ENCODE measurements at places on chromosomes 16 and 17.
A peak's percentile ranks its signal among the peaks of the same experiment; 100 is the strongest.

DNA sequence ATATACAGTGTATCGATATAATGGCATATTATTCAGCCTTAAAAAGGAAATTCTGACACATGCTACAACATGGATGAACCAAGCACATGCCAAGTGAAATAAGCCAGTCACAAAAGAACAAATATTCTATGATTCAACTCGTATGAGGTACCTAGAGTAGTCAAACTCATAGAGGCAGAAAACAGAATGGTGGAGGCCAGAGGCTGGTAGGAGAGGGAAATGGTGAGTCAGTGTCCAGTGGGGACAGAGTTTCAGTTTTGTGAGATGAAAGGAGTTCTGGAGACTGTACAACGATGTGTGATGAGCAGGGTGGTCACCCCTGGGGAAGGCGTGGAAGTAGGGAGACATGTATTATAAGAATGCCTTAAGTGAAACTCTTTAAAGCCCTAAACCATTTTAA is 39.9 kb downstream of the RNF157 start:
- no peak for DNase-seq

- DNase-seq = no peak
These were observed 15.7 kb downstream of the ETV4 start for GRCh38 chr17:43530288-43531081.

DNA sequence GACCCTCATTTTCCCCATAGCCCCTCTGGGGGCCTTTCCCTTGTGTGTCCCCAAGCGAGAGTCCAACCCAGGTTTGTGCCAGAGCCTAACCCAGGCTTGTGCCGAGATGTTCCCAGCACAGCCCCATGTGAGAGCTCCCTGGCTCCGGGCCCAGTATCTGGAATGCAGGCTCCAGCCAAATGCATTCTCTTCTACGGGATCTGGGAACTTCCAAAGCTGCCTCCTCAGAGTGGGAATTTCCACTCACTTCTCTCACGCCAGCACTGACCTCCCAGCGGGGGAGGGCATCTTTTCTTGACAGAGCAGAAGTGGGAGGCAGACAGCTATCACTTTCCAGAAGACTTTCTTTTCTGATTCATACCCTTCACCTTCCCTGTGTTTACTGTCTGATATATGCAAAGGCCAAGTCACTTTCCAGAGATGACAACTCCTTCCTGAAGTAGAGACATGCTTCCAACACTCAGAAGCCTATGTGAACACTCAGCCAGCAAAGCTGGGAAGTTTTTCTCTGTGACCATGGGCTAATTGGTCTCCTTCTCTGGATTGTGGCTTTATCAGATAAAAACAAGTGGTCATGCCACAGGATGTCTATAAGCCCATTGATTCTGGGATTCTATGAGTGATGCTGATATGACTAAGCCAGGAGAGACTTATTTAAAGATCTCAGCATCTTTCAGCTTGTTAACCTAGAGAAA is 2.5 kb upstream of the CCL2 start:
- peak; percentile 73 for DNase-seq

DNA sequence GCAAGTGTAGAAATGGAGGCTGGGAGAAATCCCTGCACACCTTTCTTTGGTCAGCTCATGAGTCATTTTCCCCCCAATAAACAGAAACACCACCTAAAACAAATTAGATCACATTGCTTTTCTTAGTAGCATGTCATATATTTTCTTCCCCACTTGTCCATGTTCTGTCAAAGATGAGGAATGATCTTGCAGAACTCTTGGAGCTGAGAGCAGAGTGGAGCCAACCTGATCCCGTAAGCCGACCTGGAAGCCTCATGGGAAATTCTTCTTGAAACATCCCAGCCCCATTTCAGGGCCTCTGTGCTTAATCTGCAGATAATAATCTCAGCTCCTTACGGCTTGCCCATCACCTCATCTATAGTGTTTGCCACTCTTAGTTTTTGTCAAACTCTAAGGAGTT is 284.6 kb upstream of the ELAC2 start:
- no peak for DNase-seq

DNA sequence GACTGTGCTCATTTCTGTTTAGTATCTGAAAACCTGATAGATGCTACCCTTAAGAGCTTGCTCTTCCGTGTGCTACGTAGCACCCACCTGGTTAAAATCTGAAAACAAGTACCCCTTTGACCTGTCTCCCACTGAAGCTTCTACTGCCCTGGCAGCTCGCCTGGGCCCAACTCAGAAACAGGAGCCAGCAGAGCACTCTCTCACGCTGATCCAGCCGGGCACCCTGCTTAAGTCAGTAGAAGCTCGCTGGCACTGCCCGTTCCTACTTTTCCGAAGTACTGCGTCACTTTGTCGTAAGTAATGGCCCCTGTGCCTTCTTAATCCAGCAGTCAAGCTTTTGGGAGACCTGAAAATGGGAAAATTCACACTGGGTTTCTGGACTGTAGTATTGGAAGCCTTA is 18.9 kb downstream of the NTAN1 start:
- DNase-seq = no peak

DNA sequence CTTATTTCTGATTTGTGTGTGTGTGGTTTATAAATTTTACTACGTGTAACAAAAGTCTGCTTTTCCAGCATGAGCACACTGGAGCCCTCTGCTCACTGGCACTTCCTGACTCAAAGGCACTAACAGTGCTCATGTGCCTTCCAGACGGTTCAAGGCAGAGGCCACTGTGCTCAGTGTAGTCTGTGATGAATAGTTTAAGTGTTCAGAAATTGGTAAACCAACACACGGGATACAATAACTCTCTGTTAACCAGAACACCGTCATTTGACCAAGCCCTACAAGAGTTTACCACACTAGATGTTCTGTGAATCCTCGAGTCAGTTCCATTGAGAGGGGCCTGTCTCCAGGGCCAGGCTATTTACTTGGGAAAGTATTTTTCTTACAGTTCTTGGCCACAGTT is 191.9 kb downstream of the MRTFB start:
- DNase-seq = no peak

DNA sequence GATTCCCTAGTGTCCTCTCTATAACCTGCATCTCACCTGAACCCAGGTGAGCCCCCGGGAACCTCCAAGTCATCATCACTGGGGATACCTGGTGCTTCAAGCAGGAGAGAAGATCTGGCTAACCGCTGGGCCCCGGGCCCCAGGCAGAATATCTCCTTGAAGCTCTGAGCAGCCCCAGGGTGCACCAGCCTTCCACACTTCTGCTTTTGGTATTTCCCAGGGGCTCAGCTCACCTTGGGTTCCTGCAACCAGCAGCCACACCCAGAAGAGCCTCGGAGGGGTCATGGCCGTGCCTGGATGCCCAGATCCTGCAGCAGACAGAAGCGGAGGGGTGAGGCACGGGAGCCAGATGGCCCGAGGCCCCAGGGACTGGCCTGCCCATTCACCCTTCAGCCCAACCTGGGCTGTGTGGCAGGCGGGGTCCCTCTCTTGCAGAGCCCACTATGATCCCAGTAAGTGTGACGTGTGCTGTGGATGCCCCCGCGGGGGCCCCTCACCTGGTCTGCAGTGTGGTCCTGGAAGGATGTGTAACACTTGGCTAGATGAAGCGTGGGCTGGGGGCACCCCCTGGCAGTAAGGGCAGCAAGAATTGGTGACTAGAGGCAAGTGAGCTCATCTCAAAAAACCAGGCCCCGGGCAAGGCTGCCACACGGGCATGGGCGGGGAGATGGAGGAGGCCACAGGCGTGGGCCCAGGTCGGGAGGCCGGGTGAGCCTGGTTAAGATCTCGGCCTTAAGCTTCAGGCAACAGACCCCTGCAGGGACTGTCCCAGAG is 2.6 kb downstream of the LGALS3BP start:
- no peak for DNase-seq

DNA sequence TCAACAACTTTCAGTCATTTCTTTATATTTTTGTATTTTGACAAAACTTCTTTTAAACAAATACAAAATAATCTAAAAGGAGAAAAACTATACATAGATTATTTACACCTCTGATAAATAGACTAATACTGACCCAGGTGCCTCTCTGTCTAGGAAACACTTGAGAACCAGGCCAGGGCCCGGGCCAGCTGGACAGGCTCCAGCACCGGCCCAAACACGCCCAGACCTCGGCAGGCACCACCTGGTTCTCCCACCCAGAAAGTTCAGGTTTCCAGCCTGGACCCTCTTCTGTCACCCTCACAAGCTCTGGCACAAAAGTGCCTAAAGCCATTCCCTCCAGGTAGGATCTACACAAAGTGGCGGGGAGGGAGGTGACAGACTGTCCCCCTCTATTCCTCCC is 97.0 kb upstream of the DNAH17 start:
- no peak for DNase-seq

- no peak for DNase-seq
These were observed 44.8 kb upstream of the NFAT5 start for GRCh38 chr16:69520800-69521602.

- DNase-seq = peak; percentile 94
These were observed at the start of gene C16orf54 for GRCh38 chr16:29745853-29746345. C16orf54 (minus strand) TSS chr16:29745990; CDS start chr16:29744951, 1,039 bp downstream.

- DNase-seq = no peak
These were observed 21.1 kb upstream of the DOK4 start for GRCh38 chr16:57507136-57508034.

DNA sequence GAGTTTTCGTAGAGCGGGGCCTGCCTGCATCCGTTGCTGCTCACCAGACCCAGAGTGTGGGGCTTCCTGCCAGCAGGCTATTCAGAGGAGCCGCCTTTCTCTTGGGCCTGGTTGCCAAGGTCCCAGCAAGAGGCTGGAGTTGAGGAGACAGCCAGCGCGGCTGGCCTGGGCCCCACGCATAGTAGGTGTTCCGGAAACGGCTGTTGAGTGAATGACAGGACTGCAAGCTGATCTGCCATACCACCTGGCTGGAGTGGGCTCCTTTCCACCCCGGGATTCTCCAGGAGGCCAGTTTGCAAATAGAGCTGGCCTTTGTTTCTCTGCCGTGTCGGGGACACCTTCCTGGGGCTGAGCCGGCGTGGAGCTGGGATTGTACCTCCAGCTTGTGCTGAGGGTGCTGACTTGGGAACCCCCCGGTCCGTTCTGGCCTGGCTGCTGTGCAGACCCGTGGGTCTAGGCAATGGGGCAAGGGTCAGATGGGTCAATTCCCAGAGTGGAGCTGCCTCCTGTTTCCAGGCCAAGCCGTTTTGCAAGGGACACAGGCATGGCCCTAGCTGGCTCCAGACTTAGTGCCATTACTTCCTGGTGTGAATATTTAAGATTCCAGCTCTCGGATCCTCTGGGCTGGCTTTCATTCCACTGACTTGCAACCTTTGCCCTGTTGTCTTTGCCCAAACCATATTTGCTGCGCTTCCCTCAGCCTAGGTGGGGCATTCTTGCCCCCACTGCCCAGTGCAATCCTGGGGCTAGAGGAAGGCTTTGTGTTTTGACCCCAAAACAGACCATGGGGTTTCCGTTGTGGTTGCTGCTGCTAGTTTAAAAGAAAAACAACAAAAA is 68.8 kb downstream of the CMIP start:
- no peak for DNase-seq

DNA sequence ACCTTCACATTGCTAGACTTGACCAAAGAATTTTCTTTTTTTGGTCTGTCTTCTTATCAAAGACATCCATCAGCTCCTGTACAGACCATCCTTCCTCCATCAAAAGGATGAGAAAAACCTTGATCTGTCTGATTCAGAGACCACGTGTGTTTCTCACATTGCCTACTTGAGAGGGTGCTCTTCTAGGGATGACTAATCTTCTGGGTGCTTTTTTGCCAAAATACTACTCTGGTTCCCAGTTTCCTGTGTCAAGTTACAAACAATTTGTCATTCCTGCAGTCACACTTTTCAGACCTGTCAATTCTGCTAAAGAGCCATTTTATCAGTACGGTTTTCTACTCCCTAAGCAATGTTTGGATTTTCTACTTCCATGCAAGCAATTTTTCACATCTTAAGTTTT is 492.2 kb downstream of the CDH11 start:
- DNase-seq = no peak

- no peak for DNase-seq
These were observed 219.1 kb upstream of the IRX3 start for GRCh38 chr16:54505549-54506213.

DNA sequence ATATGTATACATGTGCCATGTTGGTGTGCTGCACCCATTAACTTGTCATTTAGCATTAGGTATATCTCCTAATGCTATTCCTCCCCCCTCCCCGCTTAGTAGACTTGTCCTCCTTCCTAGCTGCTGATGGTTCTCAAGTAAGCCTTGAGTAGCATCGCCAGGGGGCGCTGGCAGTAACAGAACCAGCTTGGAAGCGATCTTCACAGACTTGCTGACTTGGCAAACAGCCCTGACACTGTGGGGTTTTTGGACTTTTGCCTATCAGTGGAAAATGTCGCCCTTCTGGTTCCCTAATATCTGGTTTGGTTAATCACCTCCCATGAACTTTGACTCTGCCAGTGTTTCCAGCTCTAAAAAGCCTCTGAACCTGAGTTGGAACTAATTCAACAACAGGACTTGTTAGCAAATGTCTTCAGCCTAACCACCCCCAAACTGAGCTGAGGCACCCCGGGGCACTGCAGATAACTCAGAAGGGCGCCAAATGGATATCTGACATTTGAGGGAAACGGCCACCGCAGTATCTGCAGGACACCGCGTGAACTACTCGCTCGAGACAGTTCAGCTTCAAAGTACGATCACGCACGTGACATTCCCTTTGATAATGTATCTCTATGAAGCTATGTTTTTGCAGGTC is 15.4 kb upstream of the SPATA32 start:
- DNase-seq = peak; percentile 93

- DNase-seq = peak; percentile 86
These were observed 6.0 kb downstream of the SYNGR2 start for GRCh38 chr17:78174346-78174869.

- peak; percentile 80 for DNase-seq
These were observed 6.5 kb upstream of the UBB start for GRCh38 chr17:16374146-16374938.

DNA sequence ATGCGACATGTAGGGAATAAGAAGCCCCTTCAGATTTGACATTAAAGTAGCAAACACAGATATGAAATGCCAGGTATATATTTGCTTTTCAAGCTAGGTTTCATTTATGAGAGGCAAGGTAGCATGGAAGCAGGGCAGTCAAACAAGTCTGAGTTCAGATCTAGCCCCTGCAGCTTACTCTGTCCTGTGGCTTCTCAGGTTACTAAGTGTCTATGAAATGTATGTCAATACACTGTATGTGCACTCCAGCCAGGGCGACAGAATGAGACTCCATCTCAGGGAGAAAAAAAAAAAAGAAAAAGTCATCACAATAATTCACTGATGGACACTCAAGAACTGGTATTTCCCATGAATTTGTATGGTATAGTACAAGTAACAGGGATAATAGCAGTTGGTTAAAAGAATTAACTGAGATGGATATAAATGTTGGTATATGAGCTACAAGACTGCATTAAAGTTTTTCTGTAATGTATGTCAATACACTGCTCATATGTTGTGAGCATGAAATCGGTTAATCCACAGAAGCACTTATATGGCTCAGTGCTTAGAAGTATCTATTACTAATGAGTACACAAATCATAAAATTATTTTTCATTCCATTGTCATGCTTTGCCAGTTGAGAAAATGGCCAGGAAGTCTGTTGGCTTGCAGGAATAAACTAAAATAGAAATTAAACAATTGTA is 2.9 kb upstream of the WSB1 start:
- no peak for DNase-seq

Data from inflammatory macrophage (primary cell).